ENCODE measurements at places on chromosomes 11 and 22.

DNA sequence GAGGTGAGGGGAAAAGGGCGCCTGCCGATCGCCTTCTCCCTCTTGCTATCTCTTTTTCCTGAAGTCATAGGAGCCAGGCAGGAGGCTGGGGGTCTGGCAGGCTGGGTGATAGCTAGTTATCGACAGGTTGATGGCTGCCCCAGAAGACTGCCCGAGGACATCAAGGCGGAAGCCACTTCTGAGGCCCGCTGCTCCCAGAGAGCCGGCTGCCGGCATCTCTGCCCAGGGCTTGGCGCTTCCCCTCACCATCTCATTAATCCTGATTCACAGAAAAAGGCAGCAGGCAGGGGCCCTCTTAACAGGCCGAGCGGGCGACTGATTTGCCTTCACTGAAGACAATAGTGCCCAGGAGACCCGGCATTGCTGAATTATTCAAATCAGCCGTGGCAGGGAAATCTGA lies 124.2 kb downstream of the MIAT start:
- DNase-seq: no peak

GRCh38 chr11:102794382-102794781 lies 3.6 kb downstream of the MMP1 start:
- peak; percentile 34 for DNase-seq

DNA sequence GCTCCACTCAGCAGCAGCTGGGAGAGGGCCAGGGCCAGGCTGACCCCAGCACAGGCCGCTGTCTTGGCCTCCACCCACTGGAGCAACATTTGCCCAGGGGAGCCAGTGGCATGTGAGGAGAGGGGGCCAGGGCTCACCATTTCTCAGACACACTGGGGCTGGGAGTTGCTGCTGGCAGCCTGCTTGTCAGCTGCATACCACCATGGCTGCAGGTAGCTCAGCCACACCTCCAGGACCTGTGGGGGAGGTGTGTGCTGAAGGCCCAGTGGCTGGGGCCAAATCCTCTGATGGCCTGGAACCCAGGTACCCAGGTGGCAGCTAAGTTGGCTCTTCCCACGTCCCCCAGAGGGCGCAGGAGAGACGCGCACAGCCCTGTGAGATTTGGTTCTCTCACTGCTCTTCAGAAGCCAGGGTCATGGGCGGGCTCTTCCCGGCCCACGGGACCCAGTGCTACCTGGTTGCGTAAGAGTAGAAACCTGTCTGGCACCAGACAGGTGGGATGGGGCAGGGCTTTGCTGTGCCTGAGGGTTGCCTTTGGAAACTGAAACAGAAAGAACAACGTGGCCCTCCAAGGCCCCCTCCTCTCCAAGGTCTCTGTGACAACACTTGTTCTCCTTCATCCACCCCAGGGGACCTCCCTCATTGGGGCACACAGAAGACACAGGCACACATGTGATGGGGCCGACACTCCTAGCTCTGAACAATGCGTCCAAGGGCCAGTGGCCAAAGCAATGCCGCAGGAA lies 98.8 kb downstream of the MED15 start:
- DNase-seq: peak; percentile 59

GRCh38 chr22:39349506-39349966 lies 255 bp upstream of the SYNGR1 start:
- DNase-seq: no peak

DNA sequence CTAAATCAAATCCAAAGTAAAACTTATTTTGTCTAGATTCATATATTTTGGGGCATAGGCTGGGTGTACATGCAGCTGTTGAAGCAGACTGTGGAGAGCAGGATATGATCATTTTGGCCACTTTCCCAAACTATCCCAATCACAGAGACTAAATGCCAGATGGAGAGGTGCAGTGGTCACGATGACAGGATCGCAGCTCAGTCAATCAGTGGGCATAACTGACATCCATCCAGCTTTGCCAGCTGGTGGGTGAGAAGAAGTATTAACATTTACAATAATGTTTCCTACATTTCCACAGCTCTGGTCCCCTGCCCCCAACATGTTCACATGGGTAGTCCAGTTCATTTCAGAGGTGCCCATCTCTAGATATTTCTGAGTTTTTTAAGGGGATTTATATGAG lies 255.5 kb upstream of the SESN3 start:
- no peak for DNase-seq

GRCh38 chr22:41823797-41824196 lies 9.1 kb upstream of the SREBF2 start:
- DNase-seq: no peak

- peak; percentile 57 for DNase-seq
Measured at GRCh38 chr22:21641417-21641788, 699 bp upstream of the SDF2L1 start.

GRCh38 chr11:14861680-14862079 lies 30.4 kb downstream of the CYP2R1 start:
- peak; percentile 8 for DNase-seq

DNA sequence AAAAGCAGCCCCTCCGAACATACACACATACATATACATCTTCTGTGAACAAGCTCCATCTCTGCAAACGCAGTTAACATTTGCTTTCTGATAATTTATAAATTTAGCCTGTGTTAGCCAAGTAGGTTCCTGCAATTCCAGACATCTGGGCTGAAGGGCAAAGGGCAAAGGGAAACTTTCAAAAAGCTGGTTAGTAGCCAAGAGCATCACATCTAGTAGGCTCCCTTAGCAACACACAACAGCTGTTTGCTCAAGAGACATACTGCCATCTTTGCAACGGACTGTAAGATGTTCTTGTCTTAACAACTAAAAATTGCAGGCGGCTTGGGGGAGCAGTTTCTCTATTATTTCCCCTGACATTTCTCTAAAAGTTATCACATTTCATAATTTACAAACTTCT lies 134.9 kb downstream of the RBFOX2 start:
- DNase-seq: no peak

GRCh38 chr11:122337241-122337640 lies 221.2 kb upstream of the BLID start:
- DNase-seq: no peak

- DNase-seq: no peak
Measured at GRCh38 chr11:95588821-95589220, 200.8 kb downstream of the FAM76B start.

DNA sequence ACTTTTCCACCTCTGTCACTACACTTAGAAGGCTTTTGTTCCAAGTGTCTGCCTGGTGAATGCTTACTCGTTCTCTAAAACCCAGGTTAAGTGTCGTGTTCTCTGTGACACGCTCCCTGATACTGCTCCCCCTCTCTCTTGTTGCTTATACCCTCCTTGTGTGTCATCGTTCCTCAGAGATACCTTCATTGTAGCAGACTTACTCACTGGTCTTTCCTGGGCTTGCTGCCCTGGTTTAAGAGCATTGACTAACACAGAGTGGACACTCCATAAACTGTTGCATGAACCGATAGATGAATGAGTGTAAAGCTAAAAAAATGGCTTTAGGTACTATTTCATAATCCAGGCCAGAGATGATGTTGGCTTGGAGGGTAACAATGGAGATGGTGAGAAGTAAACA lies 171.3 kb downstream of the GRIK4 start:
- DNase-seq: no peak

- DNase-seq: peak; percentile 41
Measured at GRCh38 chr11:19160847-19161246, 40.9 kb downstream of the CSRP3 start.

- DNase-seq: no peak
Measured at GRCh38 chr22:50326956-50327710, at the start of gene DENND6B. DENND6B (minus strand) TSS chr22:50327012; CDS start chr22:50326988, 24 bp downstream.

DNA sequence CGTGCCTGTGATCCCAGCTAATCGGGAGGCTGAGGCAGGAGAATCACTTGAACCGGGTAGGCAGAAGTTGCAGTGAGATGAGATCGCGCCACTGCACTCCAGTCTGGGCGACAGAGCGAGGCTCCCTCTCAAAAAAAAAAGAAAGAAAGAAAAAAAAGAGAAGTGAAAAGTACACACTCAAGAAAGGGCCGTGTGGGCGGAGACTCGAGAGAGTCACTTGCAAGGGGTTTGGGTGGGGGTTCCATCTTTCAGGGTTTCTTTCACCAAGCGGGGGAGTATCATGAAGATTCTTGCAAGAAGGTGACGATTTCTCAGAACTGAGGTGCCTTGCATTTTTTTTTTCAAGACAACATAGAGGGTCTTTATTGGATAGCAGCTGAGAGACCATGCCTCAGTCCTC lies 4.0 kb upstream of the IFITM5 start:
- no peak for DNase-seq

DNA sequence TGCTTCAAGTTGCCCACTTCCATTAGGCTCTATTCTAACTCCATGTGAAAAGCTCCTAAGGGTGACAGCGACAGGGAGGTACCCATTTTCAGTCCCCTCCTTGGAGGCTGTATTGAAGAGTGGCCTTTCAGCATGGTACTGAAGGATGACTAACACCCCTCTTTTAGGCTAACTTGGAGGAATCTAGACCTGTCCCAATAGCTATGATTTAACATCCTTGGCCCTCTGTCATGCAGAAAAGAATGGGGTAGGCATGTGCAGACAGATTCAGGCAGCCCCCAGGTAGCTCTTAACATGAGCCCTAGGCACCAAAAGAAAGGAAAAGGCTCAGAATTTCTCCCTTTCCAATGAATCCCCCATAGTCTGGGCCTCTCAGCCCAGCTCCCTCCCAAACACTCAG lies 89.3 kb upstream of the AMOTL1 start:
- DNase-seq: no peak

DNA sequence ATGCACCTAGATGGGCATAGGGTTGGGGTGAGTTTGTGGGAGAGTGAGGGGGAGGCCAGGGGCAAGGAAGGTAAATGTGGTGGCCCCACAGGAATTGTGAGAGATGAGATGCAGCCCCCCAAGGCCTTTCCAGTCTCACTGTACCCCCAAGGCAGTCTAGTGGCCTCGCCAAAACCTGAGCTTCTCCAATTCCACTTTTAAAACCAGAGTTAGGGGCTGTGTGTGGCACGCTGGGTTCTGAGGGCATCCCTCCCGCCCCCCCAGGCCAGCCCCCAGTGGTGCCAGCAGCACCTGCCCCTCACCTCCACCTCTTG lies 40.4 kb downstream of the KCNC1 start:
- DNase-seq: no peak

DNA sequence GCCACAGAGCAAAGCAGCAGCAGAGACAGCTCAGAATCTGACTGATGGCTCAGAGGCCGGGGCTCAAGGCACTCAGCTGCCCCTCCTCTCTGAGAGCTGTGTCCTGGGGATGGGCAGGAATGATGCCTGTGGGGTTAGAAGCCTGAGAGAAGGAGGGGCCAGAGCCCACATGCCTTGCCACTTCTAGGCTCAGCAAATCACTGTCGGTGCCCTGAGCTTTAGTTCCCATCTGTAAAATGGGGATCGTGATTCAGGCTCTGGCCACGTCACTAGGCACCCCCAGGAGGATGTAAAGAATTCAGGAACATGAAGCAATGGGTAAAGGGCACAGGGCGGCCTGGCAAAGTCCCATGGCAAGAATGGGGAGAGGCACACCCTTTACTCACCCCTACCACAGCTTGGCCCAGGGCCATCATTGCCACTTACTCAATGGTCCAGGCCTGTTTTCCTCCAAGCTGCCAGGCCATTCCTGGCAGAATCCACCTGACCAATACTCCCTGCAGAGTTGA lies 3.4 kb upstream of the CDC42EP2 start:
- no peak for DNase-seq

DNA sequence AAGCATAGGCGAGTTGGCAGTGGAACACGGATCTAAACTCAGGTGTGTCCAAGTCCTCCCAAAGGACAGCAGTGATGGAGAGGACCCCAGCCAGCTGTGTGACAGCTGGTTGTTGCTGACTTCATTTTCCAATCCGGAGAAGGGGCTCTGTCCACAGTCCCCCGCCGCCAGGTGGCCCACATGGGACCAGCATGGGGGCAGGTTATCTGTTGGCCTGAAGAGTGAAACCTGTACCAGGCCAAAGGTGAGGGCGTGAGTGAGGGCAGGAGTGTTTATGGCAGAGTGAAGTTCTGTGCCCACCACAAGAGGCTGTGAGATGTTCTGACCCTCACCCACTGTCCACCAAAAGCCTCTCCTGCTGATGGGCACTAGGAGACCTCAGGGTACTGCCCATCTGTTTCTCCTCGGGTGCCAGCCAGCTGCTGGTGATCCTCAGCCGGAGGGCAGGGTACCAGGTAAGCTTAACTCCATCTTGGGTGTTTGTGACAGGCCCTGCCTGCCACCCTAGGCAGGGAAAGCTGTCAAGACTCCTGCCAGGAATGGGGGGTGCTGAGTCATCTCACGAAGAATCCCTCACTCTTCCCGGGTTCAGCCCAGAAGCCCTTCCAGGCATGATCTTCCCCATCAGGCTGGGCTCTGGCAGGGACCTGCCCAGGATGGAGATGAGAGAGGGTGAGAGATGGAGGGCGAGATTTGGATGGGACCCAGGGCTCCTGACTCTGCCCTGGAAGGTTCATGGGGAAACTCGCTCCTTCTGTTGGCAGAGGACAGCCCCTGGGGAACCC lies 15.5 kb upstream of the TAB1 start:
- DNase-seq: no peak

GRCh38 chr11:107593951-107594350 lies 3.0 kb downstream of the ELMOD1 start:
- DNase-seq: no peak

DNA sequence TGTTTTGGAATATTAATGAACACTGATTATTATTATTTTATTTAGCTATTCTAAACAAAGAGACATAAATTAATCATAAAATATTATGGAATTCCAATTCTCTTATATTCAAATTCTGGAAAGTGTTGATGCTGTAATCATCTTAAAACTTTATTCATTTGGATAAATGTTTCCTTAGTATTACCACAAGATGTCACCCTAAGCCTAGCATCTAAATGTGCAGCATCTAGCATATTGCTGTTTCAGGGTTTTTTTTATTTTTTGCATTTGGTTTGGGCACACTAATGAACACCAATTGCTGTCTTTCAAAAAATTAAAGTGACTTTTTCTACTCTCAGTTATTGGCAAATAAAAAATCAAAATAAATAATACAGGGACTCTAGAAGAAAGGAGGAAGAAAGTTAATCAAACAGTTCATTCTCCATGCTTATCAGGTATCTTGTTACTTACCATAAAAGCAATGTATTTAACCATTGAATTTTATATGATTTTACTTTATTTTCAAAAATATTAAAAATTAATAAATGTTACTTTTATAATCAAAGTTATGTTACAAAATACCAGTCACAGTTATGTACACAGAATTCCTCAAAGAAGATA lies 31.8 kb downstream of the DLG2 start:
- peak; percentile 65 for DNase-seq

GRCh38 chr11:5282628-5283027 lies 12.9 kb upstream of the HBE1 start:
- no peak for DNase-seq

DNA sequence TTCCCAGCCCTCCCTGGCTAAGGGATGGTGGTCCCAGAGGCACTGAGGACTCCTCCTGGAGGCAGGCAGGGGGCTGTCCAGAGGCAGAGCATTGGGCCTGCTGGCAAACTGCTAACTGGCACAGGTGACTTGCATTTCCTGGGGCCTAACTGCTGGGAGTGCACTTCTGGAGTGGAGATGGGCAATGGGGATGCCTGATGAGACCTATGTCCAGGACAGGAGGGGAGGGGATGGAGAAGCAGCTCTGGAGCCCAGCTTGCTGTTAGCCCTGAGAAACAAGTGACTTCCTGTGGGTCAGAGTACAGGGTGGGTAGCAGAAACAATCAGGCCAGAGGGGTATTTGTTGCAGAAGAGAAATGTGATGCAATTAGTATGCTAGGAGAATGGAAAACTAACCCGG lies 253.2 kb downstream of the ST3GAL4 start:
- DNase-seq: no peak
